Suppressor macrophage treated with lipopolysaccharide for 4 hours (primary cell): ENCODE measurements at places on chromosomes 13 and 19.
A peak's percentile ranks its signal among the peaks of the same experiment; 100 is the strongest.

DNA sequence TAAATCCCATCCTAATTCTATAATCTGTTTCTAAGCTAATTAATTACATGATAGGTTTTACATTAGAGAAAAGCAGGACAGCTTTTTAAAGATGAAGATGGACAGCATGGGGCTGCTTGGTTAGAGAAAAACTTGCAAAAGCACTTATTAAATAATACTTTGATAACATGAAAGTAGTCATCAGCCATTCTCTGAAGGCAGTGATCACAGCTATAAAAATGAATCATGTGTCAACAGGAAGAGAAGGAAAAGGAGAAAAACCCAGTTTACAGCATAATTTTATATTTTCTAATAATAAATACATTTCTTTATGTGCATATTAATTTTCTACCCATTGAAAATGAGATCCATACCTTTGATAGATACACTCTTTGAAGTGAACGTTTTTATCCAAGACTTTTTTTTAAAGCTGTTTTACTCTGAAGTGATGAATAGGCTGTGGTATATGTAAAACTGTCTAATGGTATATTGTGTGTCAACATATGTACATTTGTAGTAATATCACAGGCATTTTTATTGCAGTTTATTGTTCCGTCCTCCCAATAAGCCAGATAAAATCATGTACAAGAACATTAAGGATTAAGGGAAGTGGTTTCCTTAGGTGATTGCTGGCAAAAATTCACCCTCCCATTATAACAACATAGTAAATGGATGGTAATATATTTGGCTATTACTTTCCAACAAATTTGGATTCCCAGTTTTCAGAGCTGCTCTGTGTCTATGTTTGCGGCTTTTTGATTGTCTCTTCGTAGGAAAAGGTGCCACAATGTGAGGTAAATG is 1.3 kb upstream of the KLF5 start:
- no peak for DNase-seq

GRCh38 chr13:98990701-98991100 is 12.8 kb upstream of the DOCK9 start:
- no peak for DNase-seq

DNA sequence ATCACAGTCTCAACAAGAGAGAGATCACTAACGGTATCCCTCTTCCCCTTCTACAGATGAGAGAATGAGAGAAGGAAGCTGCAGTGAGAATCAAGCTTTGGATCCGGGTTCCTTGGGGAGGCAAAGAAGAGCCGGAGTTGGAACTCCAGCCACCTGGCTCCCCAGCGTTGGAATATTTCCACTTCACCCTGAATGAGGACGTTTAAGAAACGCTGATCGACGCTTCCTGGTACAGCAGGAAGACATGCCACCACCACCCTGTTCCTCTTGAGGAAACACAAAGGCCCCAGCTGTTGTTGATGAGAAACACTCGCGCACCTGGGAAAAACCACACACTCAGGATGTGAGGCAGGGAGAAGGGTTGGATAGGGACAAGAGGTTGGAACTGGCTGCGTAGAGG is 11.3 kb upstream of the CACNG8 start:
- DNase-seq = no peak

GRCh38 chr19:28489126-28489660 is 723.8 kb downstream of the UQCRFS1 start:
- no peak for DNase-seq

DNA sequence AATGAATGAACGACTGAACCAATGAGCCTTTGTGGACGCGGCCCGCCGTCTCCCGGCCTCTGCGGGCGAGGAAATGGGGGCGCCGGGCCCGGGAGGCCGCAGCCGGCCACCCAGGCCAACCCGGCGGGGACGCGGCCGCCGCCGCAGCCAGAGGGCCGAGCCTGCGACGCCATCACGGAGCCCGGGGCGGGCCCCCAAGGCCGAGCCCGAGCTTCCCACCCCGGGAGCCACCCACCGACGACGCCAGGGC is 216 bp downstream of the SUGP2 start:
- no peak for DNase-seq

DNA sequence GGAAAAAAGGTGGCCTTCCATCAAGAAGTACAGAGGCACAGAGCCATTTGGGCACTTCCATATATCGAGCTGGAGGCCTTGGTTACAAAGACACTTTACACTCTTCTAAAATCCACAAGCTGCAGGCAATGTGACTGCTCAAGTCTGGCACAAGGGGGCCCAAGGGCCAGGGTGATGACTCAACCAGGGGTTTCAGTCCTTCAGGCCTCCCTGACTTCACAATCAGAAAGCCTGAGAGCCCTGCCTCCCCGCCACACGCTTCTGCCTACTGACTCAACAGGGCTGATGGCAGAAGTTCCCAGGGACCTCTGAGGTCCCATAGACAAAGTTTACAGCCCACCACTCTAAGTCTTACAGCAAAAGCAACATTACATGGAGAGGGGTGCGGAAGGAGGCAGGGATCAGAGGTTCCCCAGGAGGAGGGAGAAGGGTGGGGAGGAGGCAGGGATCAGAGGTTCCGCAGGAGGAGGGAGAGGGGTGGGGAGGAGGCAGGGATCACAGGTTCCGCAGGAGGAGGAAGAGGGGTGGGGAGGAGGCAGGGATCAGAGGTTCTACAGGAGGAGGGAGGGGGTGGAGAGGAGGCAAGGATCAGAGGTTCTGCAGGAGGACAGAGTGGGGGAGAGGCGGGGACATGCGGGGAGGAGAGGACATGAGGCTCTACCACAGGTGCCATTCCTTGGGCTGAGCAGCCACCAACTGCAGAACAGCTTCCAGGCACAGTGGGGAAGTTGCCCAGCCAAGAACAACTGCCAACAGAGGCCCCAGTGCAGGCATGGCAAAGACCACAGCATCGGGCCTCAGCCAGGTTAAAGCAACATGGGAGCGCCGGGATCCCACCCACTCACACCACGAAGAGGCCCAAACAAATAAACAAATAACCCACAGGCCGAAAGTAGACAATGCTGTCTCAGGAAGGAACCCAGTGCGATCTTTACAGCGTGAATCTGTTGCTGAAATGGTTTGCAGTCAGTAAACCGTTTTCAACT is 52.0 kb downstream of the SLC7A1 start:
- DNase-seq = peak; percentile 3

DNA sequence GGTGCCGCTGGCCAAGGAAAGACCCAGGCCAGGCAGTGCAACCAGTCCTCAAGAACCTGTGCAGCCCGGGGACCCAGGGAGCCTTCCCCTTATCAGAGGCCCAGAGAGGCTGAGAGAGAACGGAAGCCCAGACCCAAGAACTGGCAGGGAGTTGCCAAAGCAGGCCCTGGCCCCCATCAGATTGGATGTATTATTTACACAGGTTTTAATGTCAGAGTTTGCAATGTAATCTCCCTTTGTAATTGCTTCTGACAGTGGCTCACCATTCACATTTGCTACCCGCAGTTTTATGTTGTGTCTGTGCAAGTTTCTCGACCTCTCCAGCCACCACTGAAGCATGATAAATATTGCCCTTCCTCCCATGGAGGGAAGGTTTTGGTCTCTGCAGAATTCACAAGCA is 660.9 kb downstream of the LIG4 start:
- DNase-seq = no peak

DNA sequence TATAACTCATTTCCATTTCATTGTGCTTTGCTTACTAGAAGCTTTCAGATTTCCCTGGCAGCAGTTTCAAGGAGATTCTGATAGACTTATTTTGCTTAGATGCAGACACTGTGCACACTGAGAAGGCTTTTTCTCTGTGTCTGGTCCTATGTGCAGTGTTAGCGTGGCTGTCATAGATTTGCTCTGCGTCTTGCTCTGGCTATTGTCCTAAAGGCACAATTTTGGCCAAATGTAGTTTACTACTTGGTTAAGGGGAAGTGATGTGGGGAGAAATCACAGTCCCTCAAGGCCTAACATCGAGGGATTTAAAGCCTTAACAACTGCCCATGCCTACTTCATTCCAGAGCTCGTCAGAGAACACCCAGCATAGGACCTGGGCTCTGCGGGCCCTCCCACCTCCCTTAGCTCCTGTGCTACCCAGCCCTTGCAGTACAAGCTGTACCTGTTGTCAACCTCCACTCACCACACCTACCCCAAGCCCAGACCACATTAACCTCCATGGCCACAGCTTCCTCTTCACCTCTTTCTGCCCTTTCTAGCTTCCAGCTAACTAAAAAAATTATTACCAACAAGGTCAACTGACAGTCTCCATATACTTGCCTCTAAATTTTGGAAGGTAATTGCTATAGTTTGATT is 38.9 kb upstream of the KATNAL1 start:
- DNase-seq = no peak

DNA sequence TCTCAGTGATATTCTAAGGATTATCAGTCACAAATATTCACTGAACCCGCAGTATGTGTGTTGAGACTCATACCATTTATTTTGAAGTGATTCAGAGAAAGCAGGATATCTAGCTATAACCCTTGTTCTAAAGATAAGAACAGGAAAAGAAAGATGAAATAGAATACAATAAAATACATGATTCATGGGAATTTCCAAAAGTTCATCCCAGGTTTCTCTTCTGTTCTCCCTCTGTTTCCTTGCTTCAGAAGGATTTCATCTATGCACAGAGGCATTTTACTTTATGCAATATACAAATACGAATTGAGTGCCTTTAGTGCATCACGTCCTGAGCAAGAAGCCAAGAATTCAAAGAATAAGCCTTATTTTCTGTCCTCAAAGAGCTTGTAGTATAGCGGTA is 274.4 kb upstream of the GPC6 start:
- DNase-seq = no peak

GRCh38 chr13:114142640-114143490 is 10.4 kb upstream of the RASA3 start:
- DNase-seq = peak; percentile 26

DNA sequence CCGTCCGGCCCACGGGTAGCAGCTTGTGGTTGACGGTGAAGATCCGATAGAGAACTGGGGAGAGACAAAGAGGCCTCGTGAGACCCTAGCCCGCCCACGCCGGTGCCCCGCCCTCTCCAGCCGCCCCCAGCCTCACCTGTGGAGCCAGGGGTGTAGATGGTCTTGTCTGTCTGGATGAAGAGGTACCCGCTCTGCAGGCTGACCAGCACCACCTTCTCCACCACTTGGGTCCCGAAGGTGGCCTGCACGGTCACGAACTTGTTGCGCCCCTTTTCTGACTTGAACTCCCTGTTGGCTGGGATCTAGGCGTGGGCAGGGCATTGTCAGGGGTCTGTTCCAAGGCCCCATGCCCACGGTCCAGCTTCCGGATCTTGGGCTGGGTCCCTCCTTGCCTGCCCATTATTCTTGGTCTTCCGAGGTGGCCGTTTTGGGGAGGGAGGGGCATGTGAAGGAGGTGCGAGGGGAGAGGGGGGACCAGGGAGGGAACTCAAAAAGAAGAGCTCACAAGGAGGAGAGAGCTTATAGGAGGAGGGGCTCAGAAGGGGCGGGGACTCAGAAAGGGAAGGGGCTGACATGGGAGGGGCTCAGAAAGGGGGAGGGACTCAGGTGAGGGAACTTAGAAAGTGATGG is 2.2 kb downstream of the C3 start:
- no peak for DNase-seq

DNA sequence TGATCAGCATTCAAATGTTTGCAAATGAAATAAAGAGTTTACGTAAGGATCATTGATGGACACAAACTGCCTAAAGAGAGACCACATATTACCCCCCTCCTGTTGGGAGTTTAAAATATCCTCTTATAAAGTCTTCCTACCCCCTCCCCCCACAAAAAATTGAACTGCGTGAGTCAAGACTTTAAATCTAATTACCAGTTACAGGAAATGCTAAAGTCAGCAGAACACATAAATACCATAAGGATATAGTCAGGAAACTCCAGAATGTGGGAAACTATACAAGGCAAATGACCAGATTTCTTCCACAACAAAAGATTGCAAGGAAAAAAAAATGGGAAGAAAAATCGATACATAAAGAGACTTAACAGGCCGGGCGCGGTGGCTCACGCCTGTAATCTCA is 44.4 kb upstream of the FARP1 start:
- DNase-seq = no peak

DNA sequence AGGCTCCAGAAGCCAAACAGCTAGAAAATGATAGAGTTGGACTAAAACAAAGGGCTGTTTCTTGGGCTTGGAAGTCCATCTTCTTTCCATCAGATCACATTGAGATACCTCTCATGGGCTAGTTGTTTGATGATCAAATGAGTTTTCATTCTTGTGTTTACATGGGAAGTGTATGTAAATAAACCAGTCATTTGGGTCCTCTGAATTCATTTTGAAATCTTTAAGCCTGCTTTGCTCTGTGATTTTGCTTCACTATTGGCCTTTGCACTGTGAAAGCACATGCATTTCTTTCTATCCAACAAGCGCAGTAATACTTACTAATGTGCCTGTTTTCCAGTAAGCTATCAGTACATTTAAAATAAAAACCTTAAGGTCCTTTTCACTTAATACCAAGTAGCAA is 200.5 kb upstream of the IRS2 start:
- DNase-seq = no peak

- no peak for DNase-seq
These were observed 198.2 kb upstream of the TMTC4 start for GRCh38 chr13:100872761-100873160.

DNA sequence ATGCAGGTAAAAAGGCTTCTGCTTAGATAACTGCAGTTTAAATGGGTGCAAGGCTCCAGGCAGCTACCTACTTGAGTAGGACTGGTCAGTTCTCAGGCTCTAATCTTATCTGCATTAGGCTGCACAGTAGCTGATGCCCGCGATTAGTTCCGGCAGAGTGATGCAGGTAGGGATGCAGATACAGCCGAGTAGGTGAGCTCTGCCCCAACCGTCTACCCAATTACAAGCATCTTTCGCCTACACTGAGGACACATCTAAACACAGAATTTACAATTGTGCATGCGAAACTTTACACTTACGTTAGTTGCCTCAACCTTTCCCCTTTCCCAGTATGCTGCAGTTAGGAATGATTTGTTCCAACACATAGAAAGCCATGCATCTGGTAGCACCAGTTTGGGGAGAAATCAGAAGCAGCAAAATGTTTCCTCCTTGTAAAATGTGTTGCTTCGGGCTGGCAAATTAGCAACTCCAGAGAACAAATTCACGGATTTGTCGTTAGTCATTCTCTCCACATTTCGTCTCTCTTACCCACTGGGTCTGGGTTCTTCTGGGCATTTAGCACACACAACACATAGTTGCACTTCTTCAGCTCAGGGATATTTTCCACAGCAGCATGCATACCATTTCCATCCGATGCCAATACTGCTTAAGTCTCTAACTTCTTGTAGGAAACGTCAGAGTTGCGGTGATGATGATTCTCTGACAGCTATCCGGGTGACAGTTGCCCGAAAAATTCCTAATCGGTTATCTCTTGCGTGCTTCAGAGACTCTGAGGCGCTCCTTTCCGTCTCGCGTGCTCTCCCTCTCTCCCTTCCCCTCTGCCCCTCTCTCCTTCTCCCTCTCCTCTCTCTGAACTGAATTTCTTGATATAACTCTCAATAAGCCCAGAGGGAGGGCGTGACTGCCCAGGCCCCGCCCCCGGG is at the start of gene PCDH9:
Gene PCDH9, minus strand, starts transcription at position 856 of the 923 bp plus-strand sequence. CDS start 1,896 bp downstream, outside the sequence.
- no peak for DNase-seq
